Right cardiac atrium (tissue), 5 donors: ENCODE measurements at places on chromosomes 2 and 18.

DNA sequence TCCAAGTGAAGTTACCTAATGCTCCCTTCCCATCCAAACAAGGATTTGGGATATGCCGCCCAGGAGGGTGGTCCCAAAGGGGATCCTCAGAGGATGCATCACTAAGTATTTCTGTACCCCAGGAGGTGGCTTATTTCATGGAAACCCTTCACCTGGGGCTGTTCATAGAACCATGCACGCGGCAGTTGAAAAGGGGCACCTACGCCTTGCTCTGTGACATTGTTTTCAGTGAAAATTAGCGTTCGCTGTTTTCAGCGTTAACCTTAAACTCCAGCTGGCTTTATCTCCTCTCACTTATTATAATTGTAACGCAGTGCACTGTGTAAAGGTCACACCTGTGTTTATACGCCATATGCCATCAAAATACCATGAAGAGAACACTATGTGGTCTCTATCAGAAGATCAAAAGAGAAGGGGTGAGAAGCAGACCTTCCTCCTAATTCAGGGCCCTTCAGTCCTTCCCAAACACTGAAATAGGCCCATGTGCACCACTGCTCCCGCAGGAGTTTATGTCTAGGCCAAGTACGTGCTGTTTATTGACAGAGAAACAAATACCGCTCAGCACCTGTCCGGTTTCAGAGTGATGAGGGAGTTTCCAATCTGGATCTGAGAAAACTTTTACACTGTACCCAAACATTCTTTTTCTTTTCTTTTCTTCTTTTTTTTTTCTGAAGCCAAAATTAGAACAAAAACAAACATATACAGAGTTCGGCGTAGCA, 162.1 kb downstream of the BCL2 start:
- no peak for DNase-seq

GRCh38 chr2:177575358-177575757, 182.8 kb downstream of the AGPS start:
- DNase-seq = no peak

DNA sequence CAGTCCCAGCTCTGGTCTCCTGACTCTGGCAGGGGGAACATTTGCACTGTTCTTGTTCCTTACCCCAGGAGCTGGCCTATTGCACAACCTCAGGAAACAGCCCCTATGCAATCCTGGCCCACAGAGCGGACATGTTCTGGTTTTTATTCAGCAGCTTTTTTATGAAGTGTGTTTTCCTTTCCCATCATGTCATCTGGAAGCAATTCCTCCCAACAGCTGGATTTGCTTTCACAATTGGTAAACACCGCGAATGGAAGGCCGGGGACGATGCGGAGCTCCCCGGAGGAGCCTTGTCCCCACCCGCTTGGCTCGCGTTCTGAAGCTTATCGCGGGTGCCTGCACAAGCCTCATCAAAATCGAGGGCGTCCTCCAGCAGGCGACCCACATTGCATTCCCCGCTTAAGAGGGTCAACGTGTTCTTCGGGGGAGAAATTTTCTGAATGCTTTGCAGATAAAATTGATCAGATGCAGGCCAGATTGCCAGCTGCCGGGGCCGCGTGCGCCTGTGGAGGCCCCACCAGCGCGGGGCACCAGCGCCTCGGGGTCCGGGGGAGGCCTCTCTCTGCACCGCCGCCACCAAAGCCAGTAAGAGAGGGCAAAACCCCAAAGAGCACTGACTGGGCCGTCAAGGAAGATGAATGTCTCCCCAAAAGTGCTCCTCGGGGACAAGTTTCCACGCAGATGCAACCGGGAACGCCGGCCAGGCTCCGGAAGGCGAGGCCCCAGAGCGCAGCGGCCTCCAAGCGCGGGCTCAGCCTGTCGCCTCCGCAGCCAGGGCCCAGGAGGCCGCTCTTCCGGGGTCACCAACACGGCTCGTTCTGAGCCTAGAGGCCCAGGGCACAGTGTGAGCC, 60.3 kb upstream of the SP3 start:
- peak; percentile 93 for DNase-seq

DNA sequence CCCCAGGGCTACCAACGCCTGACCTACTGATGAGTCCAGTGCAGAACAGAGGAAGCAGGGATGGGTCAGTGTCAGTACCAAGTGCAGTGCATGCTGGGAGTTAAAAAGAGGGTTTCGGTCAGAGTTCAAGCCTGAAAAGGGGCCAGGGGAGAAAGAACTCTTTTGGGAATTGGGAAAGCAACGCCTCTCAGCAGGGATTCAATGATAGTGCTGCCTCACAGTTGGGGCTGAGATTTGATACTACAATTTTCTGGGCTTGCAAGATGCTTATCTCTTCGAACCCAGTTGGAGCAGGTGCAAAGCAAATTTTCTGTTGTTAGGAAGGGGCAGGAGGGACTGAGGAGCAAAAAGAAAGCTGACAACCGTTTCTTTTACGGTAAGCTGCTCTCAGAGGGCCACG, 82.6 kb downstream of the CERKL start:
- DNase-seq = no peak

- no peak for DNase-seq
These were observed 295.0 kb downstream of the NR4A2 start for GRCh38 chr2:156037482-156037881.

DNA sequence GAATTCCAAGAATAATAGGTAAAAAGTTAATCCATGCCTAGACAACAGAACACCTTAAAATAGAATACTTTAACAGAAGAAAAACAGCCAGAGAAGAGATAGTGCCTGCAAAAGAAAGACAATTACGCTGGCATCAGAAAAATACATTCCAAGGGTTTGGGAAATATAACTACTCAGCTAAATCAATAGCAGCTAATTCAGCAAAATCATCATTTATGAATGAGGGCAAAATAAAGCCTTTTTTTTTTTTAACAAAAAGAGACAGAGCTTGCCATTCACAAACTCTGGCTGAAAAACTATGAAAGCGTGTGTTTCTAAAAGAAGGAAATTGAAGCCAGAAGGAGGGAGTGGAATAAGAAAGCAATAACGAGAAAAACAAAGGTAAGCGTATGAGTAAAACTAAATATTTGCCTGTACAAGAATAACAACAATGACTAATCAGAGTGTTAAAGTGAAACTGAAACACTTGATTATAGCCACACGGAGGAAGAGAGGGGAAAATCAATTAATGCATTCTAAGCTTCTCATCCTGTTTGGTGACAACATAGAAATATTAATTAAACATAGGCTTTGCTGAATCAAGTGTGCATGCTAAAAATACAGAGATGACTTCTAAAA, 90.2 kb downstream of the EHD3 start:
- DNase-seq = no peak

DNA sequence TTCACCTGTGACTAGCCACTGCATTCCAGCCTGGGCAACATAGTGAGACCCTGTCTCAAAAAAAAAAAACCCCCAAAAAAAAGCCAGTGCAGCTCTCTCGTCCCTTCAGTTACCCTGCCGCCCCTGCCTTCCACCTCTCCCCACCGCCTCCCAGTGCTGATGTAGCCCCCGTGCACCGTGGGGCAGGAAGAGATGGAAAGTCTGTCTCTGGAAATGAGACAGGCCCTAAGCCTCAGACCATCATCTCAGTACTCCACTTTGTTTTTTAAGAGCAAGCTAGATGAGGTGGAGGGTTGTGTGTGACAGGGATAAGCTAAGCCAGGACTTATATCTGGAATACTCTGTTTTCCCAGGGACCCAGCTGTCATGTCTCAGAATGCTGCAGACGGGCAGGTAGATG, 32.0 kb downstream of the MERTK start:
- no peak for DNase-seq

- no peak for DNase-seq
These were observed 9.9 kb downstream of the SGPP2 start for GRCh38 chr2:222434204-222434603.

DNA sequence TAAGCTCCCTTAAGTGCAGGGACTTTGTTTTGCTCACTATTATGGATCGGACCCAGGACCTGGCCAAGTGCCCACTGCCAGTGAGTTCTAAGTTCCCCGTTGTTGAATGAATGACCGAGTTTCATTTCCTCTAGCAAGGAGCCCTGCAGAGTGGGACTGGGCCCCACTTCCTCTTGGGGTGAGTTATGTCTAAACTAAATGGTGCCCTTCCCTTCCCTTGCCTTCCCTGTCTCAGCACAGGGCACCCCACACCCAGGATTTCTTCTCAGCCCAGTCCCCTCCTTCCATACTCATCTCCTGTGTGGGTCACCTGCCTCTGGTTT, 195.3 kb upstream of the HS6ST1 start:
- peak; percentile 65 for DNase-seq

DNA sequence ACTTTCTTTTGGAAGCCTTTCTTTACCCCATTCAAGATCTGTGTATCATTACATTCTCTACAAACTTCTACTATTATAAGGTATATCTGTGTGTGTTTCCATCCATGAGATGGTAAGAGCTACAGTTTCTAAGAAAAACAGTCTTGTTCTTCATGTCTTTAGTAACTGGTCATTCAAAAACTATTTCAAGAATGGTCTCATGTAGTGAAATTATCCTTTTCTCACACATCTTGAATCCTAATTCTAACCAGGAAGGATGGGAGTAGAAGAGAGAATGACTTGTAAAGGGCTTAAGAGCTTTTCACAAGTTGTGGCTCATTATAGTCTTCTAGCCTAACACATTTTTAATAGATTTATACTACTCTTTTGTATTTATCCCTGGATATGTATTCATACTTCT, 47.3 kb downstream of the ROCK1 start:
- DNase-seq = no peak

DNA sequence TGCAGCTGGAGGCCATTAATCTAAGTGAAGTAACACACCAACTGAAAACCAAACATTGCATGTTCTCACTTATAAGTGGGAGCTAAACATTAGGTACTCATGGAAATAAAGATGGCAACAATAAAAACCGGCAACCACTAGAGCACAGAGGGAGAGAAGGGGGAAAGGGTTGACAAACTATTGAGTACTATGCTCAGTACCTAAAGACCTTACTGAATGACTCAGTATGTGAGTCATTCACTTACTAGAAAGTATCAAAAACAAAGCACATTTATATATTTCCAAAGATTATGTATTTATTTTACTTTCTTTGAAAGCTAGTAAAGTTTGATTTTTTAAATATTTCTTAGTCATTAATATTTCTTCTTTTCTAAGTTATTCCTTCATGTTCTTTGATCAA, 48.9 kb downstream of the ZNF385B start:
- DNase-seq = no peak

DNA sequence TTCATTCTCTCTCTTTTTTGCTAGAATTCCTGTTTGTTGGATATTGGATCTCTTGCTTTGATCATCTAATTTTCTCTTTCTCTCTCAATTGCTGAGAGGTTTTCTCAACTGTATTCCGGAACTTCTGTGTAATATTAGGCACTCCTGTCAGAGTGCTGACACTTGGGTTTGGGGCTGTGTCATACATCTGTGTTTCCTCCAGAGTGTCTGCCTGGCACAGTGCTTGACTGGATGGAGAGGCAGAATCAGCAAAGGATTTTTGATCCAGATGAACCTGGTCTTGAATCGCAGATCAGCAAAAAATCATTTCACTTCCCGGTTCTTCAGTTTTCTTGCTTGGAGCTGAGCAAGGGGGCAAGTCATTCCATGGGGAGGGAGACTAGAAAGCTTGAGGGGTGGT, 87.7 kb upstream of the CXCR4 start:
- DNase-seq = no peak

DNA sequence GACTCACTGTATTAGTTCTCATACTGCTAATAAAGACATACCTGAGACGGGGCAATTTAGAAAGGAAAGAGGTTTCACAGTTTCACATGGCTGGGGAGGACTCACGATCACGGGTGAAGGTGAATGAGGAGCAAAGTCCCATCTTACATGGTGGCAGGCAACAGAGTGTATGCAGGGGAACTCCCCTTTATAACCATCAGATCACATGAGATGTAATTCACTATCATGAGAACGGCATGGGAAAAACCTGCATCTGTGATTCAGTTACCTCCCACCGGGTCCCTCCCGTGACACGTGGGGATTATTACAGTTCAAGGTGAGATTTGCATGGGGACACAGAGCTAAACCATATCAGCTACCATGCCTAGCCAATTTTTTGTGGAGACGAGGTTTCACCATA, 168.2 kb downstream of the NEDD4L start:
- no peak for DNase-seq

- peak; percentile 69 for DNase-seq
These were observed 160.3 kb upstream of the SIX2 start for GRCh38 chr2:45169339-45170190.

DNA sequence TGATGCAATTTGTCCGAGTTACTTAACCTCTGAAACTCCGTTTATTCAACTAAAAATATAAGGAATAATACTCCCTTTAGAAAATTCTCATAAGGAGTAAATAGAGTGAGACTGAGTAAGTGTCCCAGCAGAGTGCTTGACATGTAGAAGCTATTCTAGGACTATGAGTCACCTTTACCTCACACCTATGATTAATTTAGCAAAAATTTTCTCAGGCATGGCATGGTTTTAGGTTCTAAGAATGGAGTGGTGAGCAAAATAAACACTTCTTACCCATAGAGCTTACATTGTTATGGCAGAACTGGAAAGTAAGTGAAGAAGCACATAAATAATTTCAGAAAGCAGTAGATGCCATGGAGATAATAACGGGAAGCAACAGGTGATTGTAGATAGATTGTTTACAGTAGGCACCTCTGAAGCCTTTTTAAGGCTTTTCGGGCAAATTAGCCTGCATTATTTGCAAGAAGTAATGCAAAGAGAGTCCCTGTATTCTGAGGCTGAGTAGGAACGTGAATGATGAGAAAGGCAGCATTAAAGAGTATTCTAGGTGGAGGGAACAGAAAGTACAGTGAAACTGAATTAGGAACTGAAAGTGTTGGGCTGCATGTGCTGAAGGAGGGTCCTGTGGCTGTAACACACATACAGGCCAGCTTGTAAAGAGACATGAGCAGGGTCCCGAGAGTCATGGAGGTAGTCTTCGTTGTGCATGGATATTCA, 209.2 kb downstream of the ZNF407 start:
- DNase-seq = no peak

GRCh38 chr2:239830121-239831000, 194.8 kb downstream of the NDUFA10 start:
- DNase-seq = no peak

DNA sequence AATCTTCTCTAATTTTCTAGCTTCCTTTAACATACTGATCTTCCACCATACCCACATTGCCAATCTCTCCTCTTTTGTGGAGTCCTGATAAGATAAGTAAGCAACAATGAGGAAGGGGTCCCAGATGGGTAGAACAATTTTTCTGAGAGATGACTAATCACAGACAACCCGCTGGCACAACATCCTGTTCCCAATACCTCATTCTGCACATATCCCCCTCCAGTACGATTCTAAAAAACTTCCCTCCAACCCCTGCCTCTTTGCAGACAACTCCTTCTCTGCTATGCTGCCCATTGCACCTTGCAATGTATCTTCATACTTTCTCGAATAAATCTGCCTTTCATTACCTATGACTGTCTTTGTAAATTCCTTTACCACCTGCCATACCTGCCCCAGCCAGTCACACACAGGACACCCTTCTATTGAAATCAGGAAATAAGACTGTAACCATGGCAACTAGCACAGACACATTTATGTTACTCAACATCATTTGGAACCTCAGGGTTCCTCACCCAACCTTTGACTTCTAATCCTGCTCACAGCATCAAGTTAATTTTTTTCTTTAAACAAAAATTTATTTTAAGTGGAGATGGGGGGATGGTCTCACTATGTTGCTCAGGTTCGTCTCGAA, 7.4 kb upstream of the EXOC6B start:
- no peak for DNase-seq
